ENCODE measurements at places on chromosomes 1 and 21.

DNA sequence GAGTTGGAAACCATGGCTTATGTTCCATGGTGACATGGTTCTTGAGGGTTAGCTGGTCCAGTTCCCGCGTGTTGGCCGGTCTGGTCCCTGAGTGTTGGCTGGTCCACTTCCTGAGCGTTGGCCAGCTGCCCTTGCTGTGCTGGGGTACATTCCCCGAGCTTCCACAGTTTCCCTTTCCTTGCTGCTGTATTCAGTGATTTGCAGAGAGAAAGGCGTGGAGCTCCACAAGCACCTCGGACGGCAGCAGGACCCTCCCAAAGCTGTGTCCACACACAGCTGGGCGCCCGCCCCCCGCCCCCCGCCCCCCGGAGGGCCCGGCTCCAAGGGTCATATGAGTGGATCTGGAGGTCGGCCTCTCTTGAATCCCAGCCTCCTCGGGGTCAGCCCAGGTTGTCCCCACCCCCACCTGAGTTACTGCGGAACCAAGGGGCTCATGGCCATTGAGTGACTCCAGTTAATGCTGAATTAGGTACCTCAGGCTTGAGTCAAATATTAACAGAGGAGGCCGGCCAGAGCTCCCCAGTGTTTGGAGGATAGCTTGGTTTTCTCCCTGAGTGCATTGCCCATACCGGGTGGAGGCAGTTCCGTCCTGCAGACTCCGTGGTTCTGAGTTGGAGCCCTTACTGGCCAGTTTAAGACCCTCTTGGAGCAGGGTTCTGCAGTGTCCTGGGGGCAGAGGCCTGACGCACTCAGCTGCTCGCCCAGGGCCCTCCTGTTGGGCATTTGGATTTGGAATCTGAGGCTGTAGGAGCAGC is 18.4 kb downstream of the COL18A1 start:
- DNase-seq, result no peak

DNA sequence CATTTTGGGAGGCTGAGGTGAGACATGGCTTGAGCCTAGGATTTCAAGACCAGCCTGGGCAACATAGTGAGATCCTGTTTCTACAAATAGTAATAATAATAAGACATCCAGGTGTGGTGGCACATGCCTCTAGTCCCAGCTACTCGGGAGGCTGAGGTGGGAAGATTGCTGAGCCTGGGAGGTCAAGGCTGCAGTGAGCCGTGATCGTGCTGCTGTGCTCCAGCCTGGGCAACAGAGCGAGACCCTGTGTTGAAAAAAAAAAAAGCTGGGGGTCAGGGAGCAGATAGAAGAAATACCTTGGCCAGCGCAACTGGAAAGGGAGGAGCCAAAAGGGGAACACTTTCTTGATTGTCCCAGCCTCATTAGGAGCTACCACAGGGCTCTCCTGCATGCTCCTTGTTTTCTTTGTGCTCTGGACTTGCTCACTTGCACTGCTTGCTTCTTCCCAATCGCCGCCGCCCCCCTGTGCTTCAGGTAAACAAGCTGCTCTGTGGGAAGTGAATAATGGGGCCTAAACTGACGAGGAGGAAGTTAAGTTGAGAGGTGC is 31.1 kb downstream of the PBX1 start:
- DNase-seq, result no peak

- DNase-seq, result no peak
Measured at GRCh38 chr1:111895017-111895416, 94.5 kb downstream of the KCND3 start.

GRCh38 chr1:89667691-89668090 is 34.8 kb downstream of the LRRC8C start:
- DNase-seq, result no peak

GRCh38 chr1:183810121-183810520 is 5.2 kb downstream of the RGL1 start:
- DNase-seq, result no peak

- DNase-seq, result no peak
Measured at GRCh38 chr1:76124196-76124595, 49.6 kb downstream of the ST6GALNAC3 start.

DNA sequence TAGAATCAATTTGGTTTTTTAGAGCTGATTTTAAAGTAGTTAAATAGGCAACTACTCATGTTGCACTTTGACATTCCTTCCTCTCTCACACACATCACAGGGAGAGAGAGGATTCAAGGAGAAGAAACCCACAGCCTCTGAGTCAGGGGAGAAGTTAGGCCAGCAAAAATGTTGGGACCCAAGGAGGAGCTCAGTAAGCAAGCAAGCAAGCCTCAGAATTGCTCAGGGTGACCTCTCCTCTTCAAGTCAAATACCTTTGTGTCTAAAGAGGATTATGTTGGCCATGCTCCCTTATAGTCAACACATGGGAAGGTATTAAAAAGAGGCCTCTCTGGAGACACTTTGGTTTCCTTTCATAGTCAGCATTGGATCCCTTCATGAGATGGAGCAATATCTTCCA is 80.5 kb upstream of the WARS2 start:
- DNase-seq, result no peak

- DNase-seq, result no peak
Measured at GRCh38 chr1:163472651-163473248, 151.0 kb downstream of the NUF2 start.

DNA sequence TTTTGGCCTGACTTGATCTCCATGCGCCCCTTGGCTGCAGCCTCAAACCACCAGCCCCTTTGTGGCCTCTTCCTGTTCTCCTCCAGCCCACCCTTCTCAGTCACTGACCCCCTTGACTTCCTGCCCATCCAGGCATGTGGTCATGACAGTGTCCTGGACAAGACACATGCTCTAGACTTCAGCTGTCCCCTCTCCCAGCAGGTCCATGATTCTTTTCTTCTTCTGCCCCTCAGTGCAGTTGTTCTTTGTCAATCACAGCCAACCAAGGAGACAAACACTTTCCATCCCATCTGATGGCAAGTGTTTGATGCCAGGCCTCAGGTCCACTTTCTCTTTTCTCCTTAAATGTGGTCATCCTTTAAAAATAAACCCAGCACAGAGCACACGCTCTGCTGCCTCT is 49.7 kb downstream of the SYT6 start:
- no peak for DNase-seq

- DNase-seq, result no peak
Measured at GRCh38 chr1:31872658-31873636, 57.1 kb upstream of the SPOCD1 start.

- no peak for DNase-seq
Measured at GRCh38 chr1:200206340-200206739, 178.8 kb downstream of the NR5A2 start.

GRCh38 chr1:201100169-201100930 is 11.9 kb downstream of the CACNA1S start:
- DNase-seq, result no peak

GRCh38 chr1:171762143-171762563 is 19.3 kb upstream of the METTL13 start:
- DNase-seq, result no peak

GRCh38 chr1:172778456-172779455 is 119.9 kb downstream of the FASLG start:
- DNase-seq, result no peak

DNA sequence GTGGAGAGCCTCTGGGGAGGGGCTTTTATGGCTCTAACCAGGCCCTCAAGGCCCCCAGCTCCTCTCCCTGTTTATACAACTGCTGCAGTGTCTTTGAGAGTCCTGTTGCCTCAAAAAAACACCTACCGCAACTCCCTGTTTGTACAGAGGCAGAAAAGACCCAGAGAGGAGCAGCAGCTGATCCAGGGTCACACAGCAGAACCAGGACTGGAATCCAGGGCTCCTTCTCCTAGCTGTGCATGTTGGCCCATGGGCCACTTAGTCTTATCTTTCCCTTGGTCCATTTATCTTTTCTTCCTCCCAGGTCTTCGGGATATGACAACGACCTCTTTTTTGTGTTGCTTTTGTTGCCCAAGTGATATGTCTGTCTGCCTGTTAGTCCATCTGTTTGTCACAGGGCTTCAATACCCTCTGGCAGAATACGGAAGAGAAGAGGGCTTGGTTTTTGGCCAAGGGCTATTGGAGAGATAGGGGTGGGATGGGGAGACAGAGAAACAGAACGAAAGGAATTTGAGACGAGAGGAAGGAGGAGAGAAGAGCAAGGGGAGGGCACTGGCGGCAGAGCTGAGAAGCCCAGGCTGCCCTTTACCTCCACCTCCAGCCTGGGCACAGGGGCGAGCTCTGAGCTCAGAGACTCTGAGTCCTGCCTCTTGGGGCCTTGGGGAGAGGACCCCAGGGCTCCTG is 33.5 kb upstream of the WASF2 start:
- no peak for DNase-seq

GRCh38 chr1:39500862-39501389 is 9.5 kb downstream of the BMP8A start:
- no peak for DNase-seq

DNA sequence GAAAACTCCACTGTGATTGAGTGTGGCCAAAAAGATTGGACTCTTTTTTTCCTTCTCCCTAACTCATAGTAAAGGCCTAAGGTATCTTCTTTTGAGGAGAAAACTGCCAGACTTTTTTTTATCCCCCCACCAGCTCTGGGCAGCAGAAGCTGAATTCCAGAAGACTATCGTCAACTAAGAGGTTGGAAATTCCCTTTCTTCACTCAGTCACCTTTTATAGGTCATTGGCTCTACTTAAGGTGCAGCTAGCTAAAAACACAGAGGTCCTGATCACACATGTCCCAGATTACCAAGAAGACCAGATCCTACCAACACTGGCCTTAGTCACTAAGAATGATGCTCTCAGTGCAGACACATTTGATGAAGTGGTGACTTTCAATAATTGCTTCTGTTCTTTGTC is 1441.2 kb downstream of the PLA2G4A start:
- DNase-seq, result no peak

DNA sequence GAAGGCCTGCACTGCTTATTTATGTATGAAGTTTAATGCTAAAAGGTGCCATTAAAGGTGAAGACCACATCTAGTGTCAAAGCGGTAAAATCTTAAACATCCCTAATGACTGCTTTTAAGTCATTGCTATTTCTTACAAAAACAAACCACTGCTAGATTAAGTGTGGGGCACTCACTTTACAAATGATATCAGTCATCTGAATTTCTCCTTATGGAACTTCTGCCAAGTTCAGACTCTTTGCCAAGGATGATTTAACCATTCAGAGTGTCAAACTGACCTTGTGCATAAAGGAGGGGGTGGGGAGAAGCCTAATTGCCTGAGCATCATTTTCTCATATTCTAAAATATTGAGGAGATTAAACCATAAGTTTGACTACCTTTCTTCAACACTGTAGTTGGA is 271.5 kb downstream of the TGFB2 start:
- no peak for DNase-seq

DNA sequence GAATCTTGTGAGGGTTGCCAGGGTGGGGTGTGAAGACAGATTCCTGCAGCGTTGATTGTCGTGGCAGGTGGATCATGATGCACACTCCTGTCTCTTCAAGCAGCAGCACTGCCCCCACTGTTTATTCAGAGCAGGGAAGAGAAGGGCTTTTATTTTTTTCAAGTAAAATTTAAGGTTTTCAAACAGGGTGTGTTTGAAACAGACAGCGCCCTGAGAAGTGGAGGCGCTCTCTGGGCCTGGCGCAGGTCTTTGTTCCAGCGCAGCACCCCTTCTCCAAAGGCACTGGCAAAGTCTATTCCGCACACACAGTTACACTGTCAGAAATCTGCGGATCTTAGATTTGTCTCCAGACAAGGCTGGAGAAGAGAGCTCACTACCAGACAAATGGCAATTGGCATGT is 7.0 kb downstream of the C1orf53 start:
- no peak for DNase-seq

DNA sequence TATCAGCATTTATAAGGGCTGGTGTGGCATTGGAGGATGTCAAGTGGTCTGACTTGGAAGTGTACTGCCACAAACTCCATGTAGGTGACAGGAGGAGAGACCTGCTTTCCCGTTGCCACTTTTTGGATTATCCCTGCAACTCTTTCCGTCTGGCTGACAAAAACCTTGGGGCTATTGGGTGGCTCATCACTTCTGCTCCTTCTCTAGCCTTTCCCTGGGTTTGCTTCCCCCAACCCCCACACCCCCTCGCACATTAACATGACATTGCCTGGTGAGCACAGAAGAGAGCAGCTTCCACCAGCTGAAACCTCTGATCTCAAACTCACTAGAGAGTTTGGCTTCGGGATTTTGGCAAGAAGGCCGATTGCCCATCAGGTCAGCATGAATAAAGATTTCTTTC is 39.2 kb downstream of the PROX1 start:
- no peak for DNase-seq

- no peak for DNase-seq
Measured at GRCh38 chr1:200301152-200301551, 108.7 kb downstream of the ZNF281 start.

DNA sequence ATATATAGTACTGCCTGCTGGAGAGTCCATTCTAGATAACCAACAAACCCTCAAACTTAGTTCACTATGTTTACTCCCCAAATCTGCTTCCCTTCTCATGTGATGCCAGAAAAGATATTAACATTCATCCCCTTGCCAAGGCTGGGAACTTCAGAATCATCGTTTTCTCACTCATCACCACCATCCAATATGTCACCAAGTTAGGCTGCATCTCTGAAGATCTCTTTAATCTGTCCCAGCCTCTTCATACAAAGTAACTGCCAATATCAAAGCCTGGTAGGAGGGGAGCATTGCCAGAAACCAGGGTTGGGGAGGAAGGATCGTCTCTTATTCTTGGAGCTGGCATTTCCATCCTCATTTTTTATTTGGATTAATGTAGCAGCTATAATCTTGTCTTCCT is 71.6 kb downstream of the XCL2 start:
- no peak for DNase-seq

- peak; percentile 69 for DNase-seq
Measured at GRCh38 chr1:161192476-161193465, 6.1 kb downstream of the ADAMTS4 start.

DNA sequence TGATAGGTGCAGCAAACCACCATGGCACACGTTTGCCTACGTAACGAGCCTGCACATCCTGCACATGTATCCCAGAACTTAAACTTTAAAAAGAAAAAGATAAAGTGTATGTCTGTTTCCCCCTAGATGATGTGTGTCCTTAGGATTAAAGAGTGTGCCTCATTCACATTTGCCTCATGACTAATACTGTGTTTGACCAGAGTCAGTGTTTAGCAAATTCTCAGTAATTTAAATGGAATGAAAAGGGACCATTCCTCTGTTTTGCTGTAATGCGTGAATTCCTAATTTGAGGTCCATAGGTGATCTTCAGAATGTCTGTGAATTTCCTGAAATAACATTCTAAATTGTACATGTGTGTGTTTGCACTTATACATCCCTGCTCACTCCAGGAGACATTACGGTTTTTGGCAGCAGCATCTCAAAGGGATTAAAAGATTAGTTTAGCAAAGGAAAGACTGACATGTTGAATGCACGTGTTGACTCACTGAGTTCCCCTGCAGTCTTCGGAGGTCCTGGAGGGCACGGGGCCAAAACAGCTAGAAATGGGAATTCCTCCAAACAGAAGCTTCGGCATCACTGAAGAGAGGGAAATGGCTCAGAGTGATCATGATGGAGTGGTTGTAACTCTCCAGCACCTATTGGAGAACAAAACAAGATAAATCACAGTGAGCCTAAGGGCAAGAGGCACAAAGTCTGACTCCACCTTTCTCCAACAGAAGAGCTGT is 19.1 kb upstream of the SLC35F3 start:
- no peak for DNase-seq

- DNase-seq, result no peak
Measured at GRCh38 chr1:207214453-207214852, 107.0 kb upstream of the CD55 start.

All from 8988T (cell line).